HCT116 (cell line): ENCODE measurements at places on chromosomes 16 and 17. TPM values are rescaled to one million over a fixed set of nuclear protein-coding genes. Genes with fewer than 3 reads are reported as not detected.

Gene SCNN1B
- 0.37 TPM for total RNA-seq

Gene CDRT15
- not detected for total RNA-seq

DNA sequence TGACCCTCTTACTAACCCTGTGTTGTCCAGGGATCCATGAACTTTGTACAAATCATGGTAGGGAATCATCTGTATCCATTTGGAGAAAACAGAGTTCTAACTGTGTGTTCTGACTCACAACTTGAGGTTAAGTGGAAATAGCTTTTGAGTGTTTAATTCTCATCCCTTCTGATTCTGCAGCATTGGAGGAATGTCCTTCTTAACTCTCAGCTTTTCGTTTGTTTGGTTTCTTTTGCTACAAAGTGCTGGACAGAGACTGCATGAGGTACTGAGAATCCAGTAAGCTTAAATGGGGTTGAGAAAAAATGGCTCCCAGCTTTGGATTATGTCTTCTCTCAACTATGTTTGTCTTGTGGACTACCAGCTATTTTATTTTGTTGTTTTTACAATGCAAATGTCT lies 352.1 kb upstream of the KIF2B start:
- DNase-seq, result no peak

DNA sequence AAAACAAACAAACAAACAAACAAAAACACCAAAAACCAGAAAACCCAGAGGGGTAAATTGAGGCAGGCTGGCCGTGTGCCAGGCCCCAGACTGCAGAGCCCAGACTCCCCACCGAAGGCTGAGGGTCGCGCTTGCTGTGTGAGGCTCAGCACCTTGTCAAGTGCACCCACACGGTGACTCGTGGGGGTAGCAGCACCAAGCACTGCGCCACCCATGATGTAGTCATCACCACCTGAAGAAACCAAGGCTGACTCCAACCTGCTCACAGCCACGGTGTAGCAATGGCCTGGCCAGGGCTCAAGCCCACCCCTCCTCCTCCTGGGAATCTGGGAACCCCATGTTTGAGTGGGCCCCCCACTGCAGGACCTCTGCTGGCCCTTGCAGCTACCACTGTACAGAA lies 11.9 kb downstream of the MCRIP1 start:
- DNase-seq, result no peak

DNA sequence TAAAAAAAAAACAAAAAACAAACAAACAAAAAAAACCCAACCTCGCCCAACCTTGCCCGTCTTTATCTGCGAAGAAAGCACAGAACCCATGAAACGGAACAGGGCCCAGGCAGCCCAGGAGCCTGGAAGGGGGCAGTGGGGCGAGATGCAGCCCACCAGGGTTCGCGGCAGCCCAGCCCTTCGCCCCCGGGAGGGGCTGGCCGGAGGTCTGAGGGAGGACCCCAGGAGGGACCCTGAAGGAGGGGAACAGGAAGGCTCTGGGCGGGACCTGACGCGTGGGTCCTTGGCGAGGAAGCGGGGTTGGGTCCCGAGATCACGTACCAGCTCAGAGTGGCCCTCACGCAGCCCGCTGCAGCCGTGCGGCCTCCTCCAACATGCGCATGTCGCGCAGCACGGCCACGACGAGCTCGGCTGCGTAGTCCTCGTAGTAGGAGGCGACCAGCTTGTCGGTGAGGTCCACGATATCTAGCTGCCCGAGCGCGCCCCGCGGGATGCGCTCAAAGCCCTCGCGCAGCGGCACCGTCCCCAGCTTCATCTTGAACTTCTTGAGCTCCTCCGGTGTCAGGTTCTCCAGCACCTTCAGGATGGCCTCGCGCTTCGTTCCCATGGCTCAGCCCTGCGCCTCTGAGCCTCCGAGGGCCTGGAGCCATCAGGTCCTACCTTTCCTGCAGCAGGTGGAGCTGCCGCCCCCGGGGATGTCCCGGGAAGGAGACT lies at the start of gene PYDC1:
Gene PYDC1 (minus strand): TSS at position 714 of the 714 bp plus-strand sequence. CDS start 107 bp downstream, at position 607.
- no peak for DNase-seq

DNA sequence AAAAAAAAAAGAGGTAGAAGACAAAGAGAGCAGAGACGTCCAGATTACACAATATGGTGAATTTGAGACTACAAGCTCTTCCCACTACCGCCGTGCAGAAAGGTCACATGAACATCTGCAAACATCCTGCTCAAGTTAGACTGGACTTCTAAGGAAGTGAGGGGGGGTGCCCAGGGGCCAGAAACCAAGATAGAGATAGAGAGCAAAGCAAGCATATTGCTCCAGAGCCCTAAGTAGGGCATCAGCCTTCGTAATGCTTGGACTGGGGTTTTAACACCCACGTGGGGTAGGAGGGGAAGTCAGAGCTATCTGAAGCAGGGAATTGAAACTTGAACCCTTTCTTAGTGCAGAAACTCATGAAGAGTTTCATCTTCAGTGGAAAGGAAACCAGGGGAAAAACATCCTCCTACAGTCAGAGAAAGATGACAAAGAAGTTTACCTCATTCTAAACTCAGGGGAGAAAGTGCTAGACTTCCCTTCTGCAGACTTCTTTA lies 8.7 kb downstream of the CLEC19A start:
- DNase-seq, result no peak

DNA sequence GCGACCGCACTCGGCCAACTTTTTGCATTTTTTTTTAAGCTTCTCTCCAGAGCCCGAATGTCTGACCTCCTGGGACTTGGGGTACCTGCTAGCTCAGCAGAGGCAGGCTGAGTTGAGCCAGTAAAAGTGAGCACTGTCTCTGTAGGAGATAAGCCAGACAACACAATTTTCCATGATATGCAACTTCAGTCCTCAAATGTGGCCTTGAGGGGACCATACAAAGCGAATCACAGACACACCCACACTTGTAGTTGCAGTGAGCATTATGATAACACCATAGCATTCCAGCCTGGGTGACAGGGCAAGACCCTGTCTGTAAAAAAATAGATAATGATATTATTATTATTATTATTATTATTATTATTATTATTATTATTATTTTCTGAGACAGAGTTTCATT lies 2.6 kb downstream of the DPEP2 start:
- DNase-seq, result no peak

GRCh38 chr16:8828541-8829165 lies 31.0 kb downstream of the PMM2 start:
- DNase-seq, result no peak
